ENCODE measurements at places on chromosomes 11 and 22.
A peak's percentile ranks its signal among the peaks of the same experiment; 100 is the strongest.

- DNase-seq = no peak
Observed at GRCh38 chr11:129950101-129951091, 52.2 kb downstream of the PRDM10 start.

DNA sequence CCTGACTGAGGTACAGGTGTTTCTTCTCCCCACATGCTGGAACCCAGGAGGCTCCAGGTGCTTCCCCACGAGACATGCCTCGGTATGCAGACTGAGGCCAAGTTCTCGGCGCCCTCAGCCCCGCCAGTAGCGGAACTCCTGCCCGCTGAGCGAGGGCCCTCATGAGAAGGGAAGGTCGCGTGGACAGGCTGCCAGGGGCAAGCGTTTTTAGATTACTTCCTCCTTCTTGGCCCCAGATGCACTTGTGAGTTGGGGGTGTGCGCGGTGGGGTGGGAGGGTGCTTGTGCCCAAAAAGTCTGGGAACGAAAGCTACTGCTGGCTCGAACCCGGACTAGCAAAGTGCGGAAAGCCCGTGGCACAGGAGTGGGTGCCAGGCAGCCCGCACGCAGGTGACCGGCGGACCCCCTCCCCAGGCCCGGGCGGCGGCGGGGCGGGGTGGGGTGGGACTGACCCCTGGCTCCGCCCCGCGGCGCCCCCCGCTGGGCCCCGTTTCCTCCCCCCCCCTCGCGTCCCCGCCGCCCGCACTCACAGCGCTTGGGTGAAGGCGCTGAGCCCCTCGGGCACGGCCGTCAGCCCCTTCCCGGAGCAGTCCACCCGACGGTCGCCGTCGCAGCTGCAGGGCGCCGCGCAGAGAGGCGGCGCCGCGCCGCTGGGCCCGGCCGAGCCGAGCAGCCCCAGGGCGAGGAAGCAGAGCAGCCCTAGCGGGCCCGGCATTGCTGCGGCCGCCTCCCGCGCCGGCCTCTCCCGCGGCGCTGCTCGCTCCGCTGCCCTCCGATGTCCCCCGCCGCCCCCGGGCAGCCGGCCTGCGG lies 797 bp downstream of the LGR4 start:
- no peak for DNase-seq

DNA sequence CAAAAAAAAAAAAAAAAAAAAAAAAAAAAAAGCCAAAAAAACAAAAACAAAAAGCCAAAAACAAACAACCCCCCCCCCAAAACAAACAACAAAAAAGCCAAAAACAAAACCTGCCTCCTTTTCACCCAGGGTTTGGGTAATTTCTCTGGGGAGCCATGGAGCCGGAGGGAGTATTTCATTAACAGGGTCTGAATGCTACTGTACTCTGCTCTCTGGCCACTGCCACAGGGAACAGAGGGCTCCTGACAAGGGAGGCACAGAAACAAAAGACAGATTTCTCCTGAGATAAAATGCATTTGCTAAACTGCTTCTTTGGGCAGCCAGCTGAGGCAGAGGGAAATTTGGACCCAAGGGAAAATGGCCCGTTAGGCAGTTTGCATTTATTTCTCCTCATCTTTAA lies 266.0 kb upstream of the SYN3 start:
- DNase-seq = no peak

DNA sequence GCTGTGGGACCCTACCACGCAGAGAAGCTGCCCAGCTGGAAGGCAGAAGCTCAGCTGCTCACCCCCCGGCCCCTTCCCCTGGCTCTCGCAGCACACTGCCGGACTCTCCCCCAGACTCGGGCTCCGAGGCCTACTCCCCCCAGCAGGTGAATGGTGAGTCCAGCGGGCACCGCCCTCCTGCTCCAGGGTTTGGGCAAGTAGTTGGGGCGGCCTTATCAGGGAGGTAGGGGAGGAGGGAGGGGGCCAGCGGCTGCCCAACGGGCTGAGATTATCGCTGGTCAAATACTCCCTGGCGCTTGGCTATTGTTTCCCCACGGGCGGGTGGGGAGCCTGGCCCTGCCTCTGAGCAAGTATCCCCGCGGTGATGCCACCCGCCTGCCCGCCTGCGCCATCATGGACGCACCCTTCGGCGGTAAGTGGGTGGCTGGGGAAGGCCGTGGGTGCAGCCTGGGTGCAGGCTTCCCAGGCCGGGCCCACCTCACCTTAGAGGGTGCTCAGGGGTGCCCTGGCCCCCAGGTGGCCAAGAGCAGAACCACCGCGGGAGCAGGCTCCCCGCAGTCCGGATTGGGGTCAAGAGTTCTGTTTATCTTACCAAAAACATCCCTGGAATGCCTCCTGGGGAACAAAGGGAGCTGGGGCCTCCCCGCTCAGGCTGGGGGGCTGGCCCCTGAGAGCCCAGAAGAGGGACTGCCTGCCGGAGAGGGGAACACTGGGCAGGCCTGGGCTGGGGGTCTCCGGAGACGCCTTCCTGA lies 16.9 kb downstream of the MYRF start:
- no peak for DNase-seq

DNA sequence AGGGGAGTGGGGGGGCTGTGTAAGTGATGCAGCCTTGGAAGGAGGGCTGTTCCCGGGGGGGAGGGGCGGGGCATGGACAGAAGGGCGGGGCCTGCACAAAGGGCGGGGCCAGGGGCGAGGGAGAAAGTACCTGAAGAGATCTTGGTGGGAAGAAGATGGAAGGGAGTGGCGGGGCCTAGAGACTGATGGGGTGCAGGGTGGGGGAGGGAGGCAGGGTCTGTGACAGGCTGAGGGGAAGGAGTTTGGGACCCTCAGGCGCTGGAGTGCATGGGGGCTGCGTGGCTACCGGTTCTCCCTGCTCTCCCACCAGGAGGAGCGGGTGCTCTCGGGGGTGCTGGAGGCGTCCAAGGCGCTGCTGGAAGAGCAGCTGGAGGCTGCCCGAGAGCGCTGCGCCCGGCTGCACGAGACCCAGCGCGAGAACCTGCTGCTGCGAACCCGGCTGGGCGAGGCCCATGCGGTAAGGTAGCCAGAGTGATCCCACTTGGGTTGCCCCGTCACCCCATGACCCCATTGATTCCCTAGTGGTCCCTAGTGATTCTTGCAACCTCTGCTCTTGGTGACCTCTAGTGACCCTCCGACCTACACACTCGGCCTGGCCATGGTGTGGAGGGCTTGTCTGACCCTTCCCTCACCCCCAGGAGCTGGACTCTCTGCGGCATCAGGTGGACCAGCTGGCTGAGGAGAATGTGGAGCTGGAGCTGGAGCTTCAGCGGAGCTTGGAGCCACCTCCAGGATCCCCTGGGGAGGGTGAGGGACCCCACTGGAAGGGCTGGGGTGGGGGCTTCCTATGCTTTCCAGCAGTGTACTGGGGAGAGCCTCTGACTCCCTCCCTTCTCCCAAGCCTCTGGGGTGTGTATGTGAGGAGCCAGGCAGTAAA lies 3.1 kb downstream of the CCDC88B start:
- no peak for DNase-seq

- DNase-seq = no peak
Observed at GRCh38 chr22:33519071-33519973, 401.0 kb downstream of the LARGE1 start.

GRCh38 chr11:75673977-75674582 lies 5.2 kb upstream of the MAP6 start:
- DNase-seq = no peak

GRCh38 chr11:44409558-44410236 lies 99.8 kb upstream of the ALX4 start:
- DNase-seq = no peak

GRCh38 chr22:46056546-46057245 lies 79.7 kb upstream of the WNT7B start:
- no peak for DNase-seq

GRCh38 chr22:35921777-35922176 lies 106.8 kb downstream of the RBFOX2 start:
- DNase-seq = no peak

- DNase-seq = no peak
Observed at GRCh38 chr11:59822989-59823566, 12.5 kb upstream of the MRPL16 start.

- no peak for DNase-seq
Observed at GRCh38 chr11:48384670-48385069, 18.4 kb upstream of the OR4C5 start.

GRCh38 chr22:36350751-36351594 lies 36.8 kb downstream of the MYH9 start:
- DNase-seq = no peak

DNA sequence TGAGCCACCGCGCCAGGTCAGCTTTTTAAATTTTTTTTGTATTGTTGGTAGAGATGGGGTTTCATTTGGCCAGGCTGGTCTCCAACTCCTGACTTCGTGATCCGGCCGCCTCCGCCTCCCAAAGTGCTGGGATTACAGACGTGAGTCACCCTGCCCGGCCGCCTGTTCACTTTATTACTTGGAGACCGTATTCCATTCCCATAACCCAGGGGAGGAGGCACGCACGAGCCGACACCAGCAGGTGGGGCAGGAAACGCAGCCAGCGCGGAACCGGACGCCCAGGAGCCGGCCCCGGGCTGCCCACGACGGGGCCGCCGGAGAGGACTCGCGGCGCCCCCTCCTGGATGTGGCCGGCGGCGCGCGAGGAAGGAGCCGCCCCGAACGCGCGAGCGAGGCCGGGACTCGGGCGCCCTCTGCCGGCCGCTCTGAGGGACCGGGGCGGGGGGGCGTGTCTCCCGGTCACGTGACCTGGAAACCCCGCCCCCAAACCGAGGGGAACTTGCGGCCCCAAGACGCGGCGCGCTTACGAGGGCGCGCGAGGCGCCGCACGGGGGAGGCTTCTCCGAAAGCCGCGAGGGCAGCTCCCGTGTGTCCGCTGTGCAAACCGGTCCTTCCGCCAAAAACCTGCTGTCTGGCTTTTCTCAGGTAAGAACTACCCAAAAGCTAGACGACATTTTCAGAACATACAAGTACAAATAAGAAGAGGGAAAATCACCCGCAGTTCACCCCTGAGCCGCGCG lies 11.6 kb upstream of the RNH1 start:
- DNase-seq = peak; percentile 86

DNA sequence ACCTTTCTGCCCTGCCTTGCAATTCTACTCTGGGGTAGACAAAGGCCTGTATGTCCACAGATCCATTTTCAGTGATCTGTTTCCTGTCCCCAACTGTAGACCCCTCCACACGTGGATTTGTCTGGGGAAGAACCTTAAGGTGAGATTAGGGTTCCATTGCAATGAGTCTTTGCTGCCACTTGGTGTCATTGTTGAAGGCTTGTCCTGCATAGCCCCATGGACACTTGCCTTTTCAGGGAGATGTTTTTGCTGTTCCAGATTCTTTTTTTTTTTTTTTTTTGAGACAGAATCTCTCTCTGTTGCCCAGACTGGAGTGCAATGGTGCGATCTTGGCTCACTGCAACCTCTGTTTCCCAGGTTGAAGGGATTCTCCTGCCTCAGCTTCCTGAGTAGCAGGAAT lies 21.8 kb downstream of the SERPING1 start:
- DNase-seq = no peak

- peak; percentile 69 for DNase-seq
Observed at GRCh38 chr22:45435544-45436139, 22.1 kb downstream of the RIBC2 start.

- no peak for DNase-seq
Observed at GRCh38 chr11:10462746-10463300, 7.8 kb downstream of the AMPD3 start.

GRCh38 chr11:69447786-69448185 lies 33.7 kb upstream of the LINC01488 start:
- DNase-seq = no peak

DNA sequence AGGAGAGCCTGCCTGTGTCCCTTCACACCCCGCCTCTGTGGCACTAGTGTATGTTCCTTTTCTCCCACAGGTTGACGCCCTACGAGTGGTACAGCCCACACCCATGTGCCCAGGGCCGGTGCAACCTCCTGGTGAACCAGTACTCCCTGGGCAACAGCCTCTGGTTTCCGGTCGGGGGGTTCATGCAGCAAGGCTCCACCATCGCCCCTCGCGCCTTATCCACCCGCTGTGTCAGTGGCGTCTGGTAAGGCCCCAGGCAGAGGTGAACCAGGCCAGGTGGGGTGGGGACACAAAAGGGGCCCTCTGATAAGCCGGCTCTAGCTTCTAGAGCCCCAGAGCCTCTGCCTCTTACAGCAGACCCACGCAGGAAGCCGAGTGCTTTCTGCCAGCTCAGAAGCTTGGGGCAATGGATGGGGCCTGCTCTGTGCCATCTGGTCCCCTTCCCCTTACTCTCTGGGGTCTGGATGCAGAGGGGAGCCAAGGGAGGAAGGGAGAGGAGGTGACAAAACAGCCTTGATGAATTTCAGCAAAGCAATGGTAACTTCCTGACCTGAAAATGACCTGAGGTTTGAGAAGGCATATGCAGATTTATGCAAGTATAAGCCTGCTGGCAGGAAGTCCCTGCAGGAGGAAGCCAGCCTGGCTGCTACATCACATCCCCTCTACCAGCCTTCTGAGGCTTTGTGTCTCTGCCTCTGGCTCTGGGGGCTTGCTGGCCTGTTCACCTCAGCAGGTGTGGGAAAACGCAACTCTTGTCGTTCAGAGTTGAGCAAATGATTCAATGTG lies 67.0 kb upstream of the TBCEL start:
- DNase-seq = no peak

- no peak for DNase-seq
Observed at GRCh38 chr11:110818032-110818687, 105.9 kb upstream of the ARHGAP20 start.

DNA sequence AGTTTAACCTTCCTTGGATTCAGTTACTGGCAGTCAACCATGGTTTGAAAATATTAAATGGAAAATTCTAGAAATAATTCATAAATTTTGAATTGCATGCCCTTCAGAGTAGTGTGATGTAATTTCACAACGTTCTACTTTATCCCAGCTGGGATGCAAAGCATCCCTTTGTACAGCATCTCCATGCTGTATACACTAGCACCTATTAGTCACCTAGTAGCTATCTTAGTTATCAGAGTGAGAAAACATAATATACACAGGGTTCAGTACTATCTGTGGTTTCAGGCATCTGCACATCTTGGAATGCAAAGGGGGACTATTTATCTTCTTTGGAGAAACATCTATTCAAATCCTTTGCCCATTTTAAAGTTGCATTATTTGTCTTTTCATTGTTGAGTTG lies 30.8 kb downstream of the CBL start:
- no peak for DNase-seq

GRCh38 chr11:64250415-64251015 lies 815 bp upstream of the PLCB3 start:
- no peak for DNase-seq

DNA sequence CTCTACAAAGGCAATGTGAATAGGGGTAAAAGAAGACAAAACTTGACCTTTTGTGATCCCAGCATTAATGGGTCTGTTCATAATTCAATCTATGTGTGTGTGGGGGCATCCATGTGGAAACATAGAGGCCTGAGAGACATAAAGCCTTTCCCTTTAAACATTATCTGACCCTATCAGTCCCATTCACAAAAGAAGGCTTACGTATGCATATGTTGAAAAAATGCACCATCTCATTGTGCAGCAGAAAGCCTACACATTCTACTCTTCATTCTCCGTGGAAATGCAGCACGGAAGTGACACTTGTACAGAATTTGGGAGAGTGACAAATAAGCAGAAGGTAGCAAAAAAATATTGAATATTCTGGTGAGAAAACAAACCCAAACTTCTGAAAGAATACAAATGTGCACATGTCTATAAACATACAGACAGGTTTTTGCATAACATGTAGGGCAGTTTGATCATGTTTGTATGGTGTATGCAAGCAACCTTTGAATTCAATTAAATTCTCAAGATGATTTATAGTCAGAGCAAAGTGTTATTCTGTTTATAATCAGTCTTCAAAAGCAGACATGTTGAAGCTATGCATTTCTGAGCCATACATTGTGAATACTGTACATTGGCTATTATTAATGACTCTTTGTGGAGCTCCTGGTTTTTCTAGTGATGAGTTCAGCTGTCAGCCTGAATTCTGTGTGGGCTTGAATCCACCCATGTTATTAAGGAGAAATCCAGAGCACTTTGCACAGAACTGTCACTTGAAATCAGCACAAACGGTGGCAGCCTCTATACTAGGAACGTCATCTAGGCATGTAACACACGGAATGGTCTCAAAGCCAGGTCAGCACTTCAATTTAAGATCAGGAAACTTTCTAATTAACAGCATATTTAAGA lies 236.8 kb downstream of the DCDC1 start:
- DNase-seq = no peak

Data from activated CD8-positive, alpha-beta memory T cell treated with anti-CD3 and anti-CD28 coated beads for 1 hour (primary cell).